ENCODE measurements at places on chromosomes 2 and 18. TPM values are rescaled to one million over a fixed set of nuclear protein-coding genes. Genes with fewer than 3 reads are reported as not detected.

Gene SH2D6
- not detected for total RNA-seq

Gene TMEM150A
- total RNA-seq: 6.2 TPM

Gene TLX2
- total RNA-seq: 4.2 TPM

Gene CFC1
- not detected for total RNA-seq

Gene FAHD2B
- 6.8 TPM for total RNA-seq

Gene EML6
- total RNA-seq: 2.1 TPM

Gene UGT1A8
- not detected for total RNA-seq

Gene ASB18
- total RNA-seq: not detected

Gene CELF4
- total RNA-seq: not detected

Gene PROKR1
- not detected for total RNA-seq

Gene CPO
- total RNA-seq: not detected

Gene MAP3K20
- 37.8 TPM for total RNA-seq

Measured in RPMI7951 (cell line).